ENCODE measurements at places on chromosomes 1 and 21.
A peak's percentile ranks its signal among the peaks of the same experiment; 100 is the strongest.

GRCh38 chr1:16180291-16180824 lies 24.5 kb upstream of the EPHA2 start:
- H3K27me3 ChIP-seq: no peaks in the 10 kb centered on the region
- H3K4me3 ChIP-seq: no peak overlapping the region
- H3K36me3 ChIP-seq: no peaks in the 10 kb centered on the region
- no peak overlapping the region for H3K27ac ChIP-seq
- peaks cover 9% of the 10 kb centered on the region for H3K4me1 ChIP-seq

GRCh38 chr1:208432346-208432745 lies 188.2 kb upstream of the PLXNA2 start:
- no peak overlapping the region for H3K27ac ChIP-seq
- H3K4me3 ChIP-seq: no peak overlapping the region
- H3K4me1 ChIP-seq: peaks cover 11% of the 10 kb centered on the region
- H3K36me3 ChIP-seq: no peaks in the 10 kb centered on the region
- H3K27me3 ChIP-seq: no peaks in the 10 kb centered on the region

DNA sequence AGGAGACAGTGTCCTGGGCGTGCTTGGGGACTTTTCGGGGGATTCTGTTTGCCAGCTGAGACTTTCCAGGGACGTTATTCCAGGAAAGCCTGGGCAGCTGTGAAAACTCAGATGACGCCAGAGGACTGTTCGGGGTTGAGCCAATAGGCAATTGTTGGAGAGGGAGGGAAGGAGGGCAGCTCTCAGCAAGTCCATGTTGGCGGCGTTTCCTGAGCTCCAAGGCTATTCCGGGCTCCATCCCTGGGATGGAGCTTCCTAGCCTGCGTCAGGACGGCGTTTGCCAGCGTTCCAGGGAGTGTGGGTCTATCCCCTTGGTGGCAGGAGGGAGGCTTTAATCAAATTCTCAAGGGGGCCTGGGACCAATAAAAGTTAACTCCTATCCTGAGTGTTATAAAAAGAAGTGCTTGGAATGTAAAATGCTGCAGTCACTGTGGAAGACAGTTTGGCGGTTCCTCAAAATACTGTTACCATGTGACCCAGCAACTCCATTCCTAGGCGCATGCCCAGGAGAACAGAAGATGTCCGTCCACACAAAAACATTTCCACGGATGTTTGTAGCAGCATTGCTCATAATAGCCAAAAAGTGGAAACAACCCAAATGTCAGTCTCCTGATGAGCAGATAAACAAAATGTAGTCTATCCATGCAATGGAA lies 15.2 kb downstream of the SLC27A3 start:
- H3K27me3 ChIP-seq: no peaks in the 10 kb centered on the region
- H3K36me3 ChIP-seq: no peaks in the 10 kb centered on the region
- no peak overlapping the region for H3K4me3 ChIP-seq
- no peak overlapping the region for H3K27ac ChIP-seq
- DNase-seq: no peak
- H3K4me1 ChIP-seq: peaks cover 19% of the 10 kb centered on the region

DNA sequence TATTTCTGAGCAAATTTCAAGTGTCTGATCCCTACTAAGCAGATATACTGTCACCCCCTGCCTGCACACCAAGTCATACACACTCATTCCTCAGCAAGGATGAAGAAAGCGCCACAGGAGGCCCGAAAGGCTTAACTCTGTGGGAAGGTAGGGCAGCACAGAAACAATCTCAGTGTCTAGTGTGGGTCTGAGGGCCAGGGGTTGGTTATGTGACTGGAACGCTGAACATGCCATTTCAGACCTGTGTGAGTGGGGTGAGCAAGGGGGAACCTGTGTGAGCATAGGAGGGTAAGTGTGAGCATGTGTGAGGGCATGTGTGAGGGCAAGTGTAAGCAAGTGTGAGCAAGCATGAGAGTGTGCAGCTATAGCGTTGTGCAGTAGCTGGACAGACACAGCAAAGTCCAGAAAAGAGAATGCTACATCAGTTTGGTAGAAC lies 6.2 kb downstream of the ITPKB start:
- no peak for DNase-seq
- H3K4me1 ChIP-seq: peaks cover 31% of the 10 kb centered on the region
- no peak overlapping the region for H3K27ac ChIP-seq

- H3K4me1 ChIP-seq: no peaks in the 10 kb centered on the region
- no peak overlapping the region for H3K27ac ChIP-seq
- H3K36me3 ChIP-seq: peaks cover 72% of the 10 kb centered on the region
- H3K4me3 ChIP-seq: no peak overlapping the region
- DNase-seq: no peak
Observed at GRCh38 chr1:171545523-171545922, 60.2 kb downstream of the PRRC2C start.

DNA sequence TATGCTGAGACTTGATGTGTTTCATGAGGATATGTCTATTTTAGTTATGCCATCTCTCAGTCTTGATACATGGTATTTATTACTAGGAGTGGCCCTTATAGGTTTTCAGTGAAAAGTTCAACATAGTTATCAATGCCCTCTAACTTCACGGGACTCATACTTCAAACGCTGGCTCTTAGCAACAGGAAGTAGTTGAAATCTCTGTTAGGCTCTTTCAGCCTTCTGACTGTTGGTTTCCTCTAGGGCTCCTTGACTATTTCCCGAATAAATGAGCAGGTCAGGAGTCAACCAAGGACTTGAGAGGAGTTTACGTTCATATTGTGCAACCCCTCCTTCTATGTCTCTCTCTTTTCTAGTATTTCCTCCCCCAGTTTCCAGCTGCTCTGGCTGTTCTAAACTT lies 141.8 kb downstream of the RGS7 start:
- H3K27me3 ChIP-seq: no peaks in the 10 kb centered on the region
- H3K36me3 ChIP-seq: no peaks in the 10 kb centered on the region
- H3K4me1 ChIP-seq: peaks cover 21% of the 10 kb centered on the region
- no peak for DNase-seq
- no peak overlapping the region for H3K27ac ChIP-seq

GRCh38 chr1:210222340-210223006 lies 10.1 kb upstream of the SERTAD4 start:
- DNase-seq: peak; percentile 73
- H3K27me3 ChIP-seq: no peaks in the 10 kb centered on the region
- peaks cover 5% of the 10 kb centered on the region for H3K4me1 ChIP-seq
- H3K4me3 ChIP-seq: no peak overlapping the region
- H3K36me3 ChIP-seq: no peaks in the 10 kb centered on the region
- H3K27ac ChIP-seq: no peak overlapping the region

DNA sequence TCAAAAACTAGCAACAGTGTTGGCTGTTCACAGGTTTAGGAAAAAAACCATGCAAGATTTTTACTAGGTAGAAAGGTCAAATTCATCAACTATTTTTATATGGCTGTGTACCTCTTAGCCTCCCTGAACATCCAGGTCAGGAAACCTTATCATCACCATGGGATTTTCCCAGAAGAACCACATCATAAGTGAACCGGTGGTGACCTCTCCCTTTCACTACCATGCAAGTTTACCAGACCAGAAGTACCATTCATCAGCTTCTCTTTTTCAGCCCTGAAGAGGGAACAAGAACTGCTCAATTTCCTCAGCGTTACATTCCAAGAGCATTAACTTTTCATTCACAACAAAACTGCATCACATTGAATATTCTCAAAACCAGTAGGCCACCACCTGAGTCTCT lies 5.9 kb downstream of the SSBP3 start:
- H3K4me1 ChIP-seq: peaks cover 41% of the 10 kb centered on the region
- H3K27me3 ChIP-seq: no peaks in the 10 kb centered on the region
- H3K36me3 ChIP-seq: peaks cover 41% of the 10 kb centered on the region
- no peak for DNase-seq
- no peak overlapping the region for H3K27ac ChIP-seq
- no peak overlapping the region for H3K4me3 ChIP-seq

DNA sequence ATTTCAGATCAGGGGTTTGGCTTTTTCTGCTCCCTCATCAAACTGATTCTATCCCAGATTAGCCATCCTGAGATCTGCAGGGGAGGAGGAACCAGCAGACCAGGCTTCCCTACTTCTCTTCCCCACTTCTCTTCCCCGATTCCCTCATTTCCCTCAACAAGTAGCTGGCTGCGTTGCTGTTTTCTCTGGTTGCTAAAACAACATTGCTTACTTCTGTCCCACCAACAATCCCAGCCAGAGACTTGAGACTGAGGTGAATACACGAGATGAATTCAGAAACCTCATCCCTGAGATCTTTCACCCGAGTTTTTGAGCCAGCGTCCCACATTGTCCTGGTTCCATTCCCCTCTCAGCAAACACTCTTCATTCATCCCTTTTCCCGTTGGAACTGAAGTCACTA lies 22.4 kb downstream of the DYRK3 start:
- peaks cover 38% of the 10 kb centered on the region for H3K27me3 ChIP-seq
- H3K4me3 ChIP-seq: peak overlapping the region; percentile 54
- no peaks in the 10 kb centered on the region for H3K36me3 ChIP-seq
- no peak for DNase-seq
- H3K4me1 ChIP-seq: peaks cover 16% of the 10 kb centered on the region
- H3K27ac ChIP-seq: no peak overlapping the region

DNA sequence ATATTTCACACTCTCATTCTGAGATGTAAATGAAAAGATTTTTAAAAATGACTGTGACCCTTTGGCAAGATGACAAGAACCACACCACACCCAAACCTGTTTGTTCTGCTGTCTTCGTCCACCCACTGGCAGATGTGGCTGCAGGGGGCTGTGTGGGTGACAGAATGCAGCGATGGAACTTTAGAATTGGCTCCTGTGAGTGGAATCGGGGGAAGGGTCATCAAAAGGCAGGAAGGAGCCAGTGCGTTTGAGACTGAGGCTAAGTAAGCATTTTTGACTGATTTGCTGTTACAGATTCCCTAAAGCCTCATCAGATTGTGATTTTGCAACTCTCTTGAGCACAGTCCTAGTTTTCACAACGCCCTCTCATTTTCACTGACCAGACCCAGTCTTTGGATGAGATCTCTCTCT lies 111.2 kb upstream of the ADGRL2 start:
- no peak overlapping the region for H3K4me3 ChIP-seq
- peaks cover 10% of the 10 kb centered on the region for H3K4me1 ChIP-seq
- no peaks in the 10 kb centered on the region for H3K36me3 ChIP-seq
- no peaks in the 10 kb centered on the region for H3K27me3 ChIP-seq

GRCh38 chr1:43558346-43558841 lies 27.7 kb downstream of the PTPRF start:
- H3K4me1 ChIP-seq: peaks cover 18% of the 10 kb centered on the region
- H3K27ac ChIP-seq: peak overlapping the region; percentile 74
- peak overlapping the region; percentile 46 for H3K4me3 ChIP-seq

- H3K27me3 ChIP-seq: no peaks in the 10 kb centered on the region
- no peak for DNase-seq
- no peaks in the 10 kb centered on the region for H3K4me1 ChIP-seq
Observed at GRCh38 chr1:192057766-192058165, 100.5 kb upstream of the RGS18 start.

GRCh38 chr1:63322944-63323864 lies 837 bp downstream of the FOXD3 start:
- H3K4me3 ChIP-seq: peak overlapping the region; percentile 61
- peaks cover 67% of the 10 kb centered on the region for H3K27me3 ChIP-seq
- no peaks in the 10 kb centered on the region for H3K36me3 ChIP-seq
- H3K4me1 ChIP-seq: peaks cover 36% of the 10 kb centered on the region

GRCh38 chr1:51240084-51240483 lies 4.0 kb downstream of the RNF11 start:
- H3K36me3 ChIP-seq: no peaks in the 10 kb centered on the region
- no peak for DNase-seq
- peaks cover 6% of the 10 kb centered on the region for H3K27me3 ChIP-seq
- no peak overlapping the region for H3K27ac ChIP-seq
- H3K4me3 ChIP-seq: no peak overlapping the region

GRCh38 chr1:27970401-27970800 lies 10.6 kb downstream of the XKR8 start:
- no peak for DNase-seq
- no peak overlapping the region for H3K27ac ChIP-seq
- H3K4me1 ChIP-seq: no peaks in the 10 kb centered on the region
- H3K4me3 ChIP-seq: no peak overlapping the region
- no peaks in the 10 kb centered on the region for H3K36me3 ChIP-seq
- no peaks in the 10 kb centered on the region for H3K27me3 ChIP-seq

- no peaks in the 10 kb centered on the region for H3K36me3 ChIP-seq
- no peak overlapping the region for H3K4me3 ChIP-seq
- peak overlapping the region; percentile 78 for H3K27ac ChIP-seq
- H3K27me3 ChIP-seq: no peaks in the 10 kb centered on the region
- peak; percentile 86 for DNase-seq
- peaks cover 25% of the 10 kb centered on the region for H3K4me1 ChIP-seq
Observed at GRCh38 chr1:10508511-10508951, 33.8 kb downstream of the PEX14 start.

DNA sequence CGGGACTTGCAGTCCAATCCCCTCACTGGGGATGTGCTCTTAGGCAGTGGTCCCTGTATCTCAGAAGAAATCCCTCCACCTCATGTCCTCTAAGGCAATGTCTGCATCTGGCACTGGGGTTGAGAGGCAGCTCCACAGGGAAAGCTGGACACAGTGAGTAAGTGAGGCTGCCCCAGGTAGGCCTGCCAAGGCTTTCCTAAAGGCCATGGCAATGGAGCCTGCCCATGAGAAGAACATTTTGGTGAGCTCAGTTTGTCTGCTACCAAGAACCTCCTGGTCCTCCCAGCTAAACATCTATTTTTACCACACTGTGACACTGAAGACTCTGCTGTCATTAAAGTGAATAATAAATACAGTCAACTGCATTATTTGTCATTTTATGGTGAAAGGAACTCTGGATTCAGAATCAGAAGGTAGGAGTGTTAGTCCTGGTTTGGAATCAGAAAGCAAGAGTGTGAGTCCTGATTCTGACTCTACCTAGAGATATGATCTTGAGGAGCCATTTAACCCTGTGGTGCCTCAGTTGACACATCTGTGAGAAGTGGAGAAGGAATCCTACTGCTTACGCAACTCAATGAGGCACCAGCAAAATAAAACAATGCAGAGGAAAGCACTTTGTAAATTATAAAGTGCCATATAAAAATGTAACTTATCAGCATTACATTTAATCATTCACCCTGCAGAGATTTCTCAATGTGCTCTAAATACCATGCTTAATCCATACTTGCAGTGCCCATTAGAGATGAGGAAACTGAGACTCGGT lies 41.0 kb downstream of the TBX15 start:
- no peak overlapping the region for H3K4me3 ChIP-seq
- no peak for DNase-seq
- H3K27me3 ChIP-seq: no peaks in the 10 kb centered on the region
- H3K27ac ChIP-seq: no peak overlapping the region
- H3K4me1 ChIP-seq: no peaks in the 10 kb centered on the region
- no peaks in the 10 kb centered on the region for H3K36me3 ChIP-seq

DNA sequence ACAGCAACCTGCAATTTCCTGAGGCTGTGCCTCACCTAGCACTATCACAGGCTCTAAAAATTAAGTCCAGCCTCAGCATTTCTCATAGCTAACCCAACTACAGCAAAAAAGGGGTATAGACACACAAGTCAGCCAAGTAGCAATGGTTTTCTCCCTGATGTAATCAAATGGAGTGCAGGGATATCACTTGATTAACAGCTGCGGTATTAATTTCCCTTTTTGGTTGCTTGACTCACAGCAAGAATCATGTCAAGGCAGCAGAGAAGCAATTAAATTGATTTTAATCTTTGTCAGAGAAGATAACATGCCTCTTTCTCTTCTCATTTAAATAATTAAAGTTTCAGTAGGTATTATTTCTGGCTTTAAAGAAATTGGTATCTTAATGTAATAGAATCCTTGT lies 278.9 kb downstream of the RWDD3 start:
- DNase-seq: no peak
- no peaks in the 10 kb centered on the region for H3K27me3 ChIP-seq
- H3K4me3 ChIP-seq: no peak overlapping the region
- H3K36me3 ChIP-seq: no peaks in the 10 kb centered on the region
- no peak overlapping the region for H3K27ac ChIP-seq

- no peak overlapping the region for H3K27ac ChIP-seq
- H3K4me1 ChIP-seq: no peaks in the 10 kb centered on the region
- no peak for DNase-seq
- no peak overlapping the region for H3K4me3 ChIP-seq
Observed at GRCh38 chr1:231913493-231913892, 286.9 kb downstream of the DISC1 start.

Data from GM23338 (cell line).